Lung microvascular endothelial cell (primary cell): ENCODE measurements at places on chromosomes 16 and 17.

- DNase-seq, result peak; percentile 72
Measured at GRCh38 chr17:38729886-38730525, at the start of gene CISD3. CISD3 (plus strand) TSS chr17:38730341; CDS start chr17:38730359, 18 bp downstream.

- DNase-seq, result no peak
Measured at GRCh38 chr17:72282439-72283029, 161.7 kb downstream of the SOX9 start.

GRCh38 chr17:36128411-36128978, 24.9 kb downstream of the CCL4 start:
- DNase-seq, result no peak

DNA sequence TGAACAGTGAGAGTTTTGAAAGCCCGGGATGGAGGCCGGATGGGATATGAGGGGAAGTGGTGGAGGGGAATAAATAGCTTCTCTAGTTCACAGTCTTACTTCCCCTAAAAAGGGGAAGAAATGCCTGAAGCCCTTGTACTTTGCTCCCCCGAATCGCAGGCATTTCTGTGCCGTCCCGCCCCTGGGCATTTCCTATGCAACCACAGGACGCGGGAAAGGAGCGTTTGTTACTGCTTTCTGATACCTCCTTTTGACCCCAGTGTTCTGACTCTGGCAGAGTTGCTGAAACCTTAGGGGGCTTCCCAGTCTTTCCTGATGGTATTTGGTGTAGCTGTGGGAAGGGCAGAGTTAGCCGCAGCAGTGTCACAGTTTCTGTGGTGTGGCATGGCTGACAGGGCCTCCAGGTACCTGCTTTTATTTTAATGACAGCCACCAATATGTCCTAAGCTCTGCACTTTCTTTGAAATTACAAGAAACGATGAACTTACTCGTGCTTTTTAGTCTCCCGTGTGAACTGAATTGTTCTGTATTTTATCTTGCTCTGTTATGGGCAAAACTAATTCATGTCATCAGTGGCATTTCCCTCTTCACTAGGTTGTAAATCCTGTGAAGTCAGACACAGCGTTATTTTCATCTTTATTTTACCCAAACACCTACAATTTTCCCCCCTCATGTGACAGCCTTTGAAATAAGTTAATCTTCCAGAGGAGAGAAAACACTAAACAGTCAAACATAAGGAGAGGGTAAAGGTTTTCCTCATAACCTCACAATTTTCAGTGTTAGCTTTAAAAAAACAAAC, 27.1 kb downstream of the USP10 start:
- peak; percentile 25 for DNase-seq

GRCh38 chr16:13892301-13892700, 27.7 kb upstream of the ERCC4 start:
- no peak for DNase-seq

- no peak for DNase-seq
Measured at GRCh38 chr16:61617219-61617783, 418.9 kb downstream of the CDH8 start.

- no peak for DNase-seq
Measured at GRCh38 chr16:27498031-27498825, 51.5 kb downstream of the GTF3C1 start.

- no peak for DNase-seq
Measured at GRCh38 chr17:3735515-3735914, 11.8 kb downstream of the HASPIN start.

- DNase-seq, result no peak
Measured at GRCh38 chr17:68205808-68206720, 41.8 kb upstream of the AMZ2 start.

GRCh38 chr16:72277749-72278148, 105.8 kb upstream of the PMFBP1 start:
- no peak for DNase-seq

DNA sequence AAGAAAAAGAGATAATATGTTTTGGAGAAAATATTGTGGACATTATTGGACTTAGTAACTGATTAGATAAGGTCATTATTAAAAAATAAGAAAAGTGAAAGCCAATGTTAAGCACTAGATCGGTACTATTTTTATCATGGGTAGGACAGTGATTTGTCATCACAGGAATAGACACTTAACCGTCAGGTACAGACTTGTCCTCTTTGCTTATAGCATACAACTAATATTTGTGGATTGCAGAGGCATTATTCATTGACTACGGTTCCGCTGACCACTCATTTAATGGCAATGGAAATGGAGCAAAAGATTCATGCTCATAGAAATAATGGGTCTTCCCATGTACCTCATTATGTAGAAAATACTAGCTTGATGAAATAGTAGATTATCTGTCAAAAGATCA, 596.3 kb upstream of the CA10 start:
- no peak for DNase-seq

GRCh38 chr16:87410530-87410929, 18.4 kb downstream of the MAP1LC3B start:
- DNase-seq, result no peak

GRCh38 chr17:82257473-82257872, 16.0 kb downstream of the CSNK1D start:
- DNase-seq, result peak; percentile 44
